GM19239 (cell line): ENCODE measurements at places on chromosomes 7 and 10.

GRCh38 chr10:44968091-44968490 lies 8.5 kb downstream of the RASSF4 start:
- no peak for DNase-seq

DNA sequence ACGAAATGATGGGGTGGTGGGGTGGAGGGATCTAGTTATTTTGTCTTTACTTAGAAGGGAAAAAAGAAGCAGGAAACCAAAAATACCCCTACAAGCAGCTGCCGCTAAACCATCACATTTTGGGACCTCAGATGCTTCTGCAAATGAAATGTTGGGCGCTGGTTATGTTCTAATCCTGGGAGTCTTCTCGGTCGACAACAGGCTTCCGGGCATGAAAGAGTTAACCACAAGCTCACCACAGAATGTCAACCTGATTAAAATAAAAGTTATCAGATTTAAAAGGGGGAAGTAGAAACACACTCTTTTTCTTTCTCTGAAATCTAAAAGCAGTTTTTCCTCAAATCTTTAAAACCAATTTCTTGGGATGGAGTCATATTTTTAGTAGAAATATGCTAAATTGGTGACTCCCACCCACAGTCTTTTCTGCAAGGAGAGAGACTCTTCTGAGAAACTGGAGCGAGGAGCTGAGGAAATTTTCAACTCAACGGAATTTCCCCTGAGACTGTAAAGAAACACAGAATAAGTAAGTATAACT lies 16.8 kb downstream of the IL2RA start:
- no peak for DNase-seq

DNA sequence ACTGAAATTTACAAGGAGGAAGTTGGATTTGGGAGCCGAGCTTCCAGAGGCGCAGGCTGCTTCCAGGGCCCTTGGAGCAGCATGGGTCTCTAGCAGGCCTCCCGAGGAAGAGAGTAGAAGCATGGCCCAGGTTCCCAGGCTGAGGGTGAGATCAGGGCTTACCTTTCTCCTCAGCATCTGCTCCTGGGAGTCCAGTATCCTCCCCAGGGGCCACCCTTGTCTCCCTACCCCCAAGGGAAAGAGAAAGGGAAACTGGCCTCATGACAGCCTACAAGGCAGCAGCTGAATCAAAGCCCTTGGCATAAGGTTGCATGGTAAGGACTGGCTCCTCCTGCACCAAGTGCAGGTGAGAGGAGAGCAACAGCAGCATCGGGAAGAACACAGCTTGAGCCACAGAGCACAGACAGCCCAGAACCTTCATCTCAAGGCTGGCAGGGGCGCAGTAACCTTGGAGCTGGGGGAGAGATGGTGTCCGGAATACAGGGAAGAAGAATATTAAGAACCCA lies 114.5 kb downstream of the MARCHF5 start:
- DNase-seq = no peak

DNA sequence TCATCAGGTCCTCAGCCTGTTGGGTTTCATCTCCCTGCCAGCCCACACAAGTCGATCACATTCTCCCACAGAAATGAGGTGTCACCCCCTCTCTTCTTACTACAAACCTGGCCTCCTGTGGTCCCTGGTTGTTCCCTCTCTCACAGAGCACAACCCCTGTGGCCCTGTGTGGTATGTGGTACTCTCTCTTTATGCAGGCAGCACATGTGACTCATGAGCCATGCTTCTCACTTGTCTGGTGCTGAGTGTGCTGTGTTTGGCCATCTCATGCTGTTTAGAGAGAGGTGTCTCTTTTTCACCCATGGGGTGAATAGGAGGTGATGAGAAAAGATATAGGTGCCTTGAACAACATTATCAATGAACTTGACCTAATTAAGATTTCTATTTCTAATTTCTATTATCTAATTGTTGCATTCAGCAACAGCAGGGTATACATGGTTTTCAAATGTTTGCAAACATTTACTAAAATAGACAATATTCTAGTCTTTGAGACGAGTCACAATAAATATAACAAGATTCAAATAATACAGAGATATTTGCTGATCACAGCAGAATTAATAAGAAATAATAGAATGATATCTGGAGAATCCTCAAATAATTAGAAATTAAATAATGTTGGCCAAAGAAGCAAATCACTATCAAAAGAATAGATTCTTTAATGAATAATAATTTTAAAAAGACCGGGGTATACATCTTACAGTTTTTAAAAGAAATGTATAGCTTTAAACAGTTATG lies 633.8 kb upstream of the IGFBP3 start:
- no peak for DNase-seq

DNA sequence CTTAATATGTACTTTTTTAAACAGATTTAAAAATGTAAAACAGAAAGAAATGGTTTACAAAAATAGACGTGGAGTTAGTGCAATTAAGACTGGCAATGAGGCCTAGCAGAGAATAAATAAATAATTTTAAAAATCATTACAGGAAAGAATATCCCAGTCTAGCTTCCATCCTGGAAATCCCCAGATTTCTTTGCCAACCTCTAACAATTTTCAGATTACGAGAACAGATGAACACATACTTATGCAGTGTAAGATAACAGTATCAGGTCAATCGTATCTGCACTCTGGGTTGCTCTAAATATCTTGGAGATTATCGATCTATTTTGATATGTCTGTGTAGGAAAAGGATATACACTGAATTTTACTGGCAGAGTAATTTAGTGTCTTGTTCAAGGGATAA lies 210.5 kb downstream of the SEMA3A start:
- no peak for DNase-seq

- DNase-seq = no peak
Observed at GRCh38 chr10:78630944-78631838, 437.6 kb upstream of the ZMIZ1 start.

DNA sequence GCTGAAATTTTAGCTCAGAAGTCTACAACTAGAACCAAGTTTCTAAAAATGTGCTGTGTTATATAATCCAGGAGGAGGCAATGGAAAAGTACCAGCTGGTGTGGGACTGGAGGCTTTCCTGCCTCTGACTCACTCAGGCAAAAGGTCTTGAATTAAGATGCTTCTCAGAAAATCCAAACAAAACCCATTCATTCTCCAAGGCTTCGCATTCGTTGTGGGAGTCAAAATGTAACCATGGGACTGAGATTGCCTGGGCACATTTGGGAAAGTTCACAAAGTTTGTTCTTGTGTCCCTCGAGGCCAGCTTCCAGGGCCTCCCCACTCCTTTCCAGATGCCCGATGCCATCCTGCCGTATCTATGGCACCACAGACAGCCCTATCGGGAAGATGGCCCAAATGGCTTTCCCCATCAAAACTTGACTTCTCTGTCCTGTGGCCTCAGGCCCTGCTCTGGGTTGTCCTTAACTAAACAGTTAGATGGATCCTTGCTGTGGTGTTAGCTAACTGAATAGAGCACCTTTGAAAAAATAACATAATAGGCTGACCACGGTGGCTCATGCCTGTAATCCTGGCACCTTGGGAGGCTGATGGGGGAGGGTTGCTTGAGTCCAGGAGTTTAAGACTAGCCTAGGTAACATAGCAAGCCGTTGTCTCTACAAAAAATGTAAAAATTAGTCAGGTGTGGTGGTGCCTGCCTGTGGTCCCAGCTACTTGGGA lies 180.5 kb downstream of the PFKFB3 start:
- DNase-seq = no peak
